ENCODE measurements at places on chromosomes 7 and 10.

GRCh38 chr10:12847361-12847975 lies 154.0 kb downstream of the CCDC3 start:
- DNase-seq: no peak

GRCh38 chr10:32851301-32851700 lies 106.7 kb downstream of the ITGB1 start:
- no peak for DNase-seq

- DNase-seq: no peak
Measured at GRCh38 chr10:78211561-78212051, 177.9 kb downstream of the RPS24 start.

DNA sequence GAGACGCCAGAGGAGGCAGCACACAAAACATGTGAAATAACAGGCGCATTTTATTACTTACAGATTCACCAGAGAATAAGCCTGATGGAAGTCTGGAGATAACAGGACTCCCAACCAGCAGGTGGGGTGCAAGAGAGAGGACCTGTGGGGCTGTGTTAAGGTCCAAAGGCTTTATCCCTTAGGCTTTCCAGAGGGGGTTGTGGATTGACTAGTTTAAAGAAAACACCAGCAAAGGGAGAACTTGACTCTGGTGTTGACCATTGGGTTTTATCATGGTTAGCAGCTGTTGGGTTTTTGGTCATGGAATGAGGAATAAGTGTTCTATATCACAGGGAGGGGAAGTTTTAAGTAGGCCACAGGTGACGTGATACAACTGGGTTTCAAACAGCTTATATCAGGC lies 1.6 kb upstream of the CRPPA start:
- DNase-seq: no peak

- DNase-seq: no peak
Measured at GRCh38 chr7:153943457-153943856, 108.7 kb upstream of the DPP6 start.

DNA sequence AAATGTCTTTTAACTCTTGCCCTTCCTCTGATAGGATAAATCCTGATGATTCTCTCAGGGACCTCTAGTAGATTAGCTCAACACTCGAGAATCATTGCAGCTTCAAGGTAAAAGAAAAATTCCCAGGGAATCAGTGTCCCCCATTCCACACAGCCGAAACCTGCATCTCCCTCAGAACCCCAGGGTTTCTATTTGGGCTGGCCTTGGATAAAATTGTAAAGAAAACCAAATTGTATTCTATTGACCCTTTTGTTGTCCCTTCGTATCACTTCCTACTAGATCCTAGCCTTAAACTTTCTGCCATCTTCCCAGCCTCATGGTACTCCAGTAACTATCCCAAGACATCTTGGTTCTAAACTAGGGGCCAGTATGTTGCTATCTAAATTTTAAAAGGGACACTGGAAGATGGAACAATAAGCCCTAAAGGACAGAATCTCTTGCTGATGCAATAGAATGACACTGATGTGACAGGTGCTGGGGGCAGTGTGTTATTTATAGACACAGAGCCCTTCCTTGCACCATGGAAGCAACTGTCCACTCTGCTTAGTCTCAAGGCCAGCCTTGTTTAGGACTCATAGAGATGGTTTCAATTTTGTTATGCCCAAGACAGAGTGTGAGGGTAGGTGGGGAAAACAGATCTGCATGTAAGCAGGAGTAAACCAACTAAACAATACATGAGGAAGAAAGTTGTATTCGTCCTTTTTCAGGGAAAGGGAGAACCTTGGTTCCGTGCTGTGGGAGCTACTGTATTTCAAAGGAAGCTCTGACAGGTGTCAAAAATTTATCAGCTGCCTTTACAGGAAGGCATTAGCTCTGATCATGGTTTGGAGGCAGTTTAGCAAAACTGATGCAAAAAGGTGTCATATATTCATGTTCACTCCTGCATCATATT lies 7.6 kb downstream of the ASB15 start:
- no peak for DNase-seq

DNA sequence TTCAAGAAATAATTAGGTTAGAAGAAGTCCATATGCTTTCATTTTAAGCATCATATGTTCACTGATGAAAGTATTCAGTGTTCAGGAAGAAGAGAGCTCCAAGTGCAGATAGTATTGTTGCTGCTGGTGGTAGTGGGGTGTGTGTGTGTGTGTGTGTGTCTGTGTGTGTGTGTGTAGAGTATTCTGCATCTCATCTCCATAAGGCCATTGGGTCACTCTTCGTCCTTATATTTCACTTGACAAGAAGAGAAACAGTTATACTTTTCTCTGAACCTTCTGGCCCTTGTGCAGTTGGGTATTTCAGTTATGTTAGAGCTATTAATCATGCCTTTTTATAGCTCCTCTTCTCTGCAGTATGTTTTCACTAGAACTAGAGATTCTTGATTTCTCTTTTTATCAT lies 26.2 kb downstream of the ADAM22 start:
- DNase-seq: no peak

DNA sequence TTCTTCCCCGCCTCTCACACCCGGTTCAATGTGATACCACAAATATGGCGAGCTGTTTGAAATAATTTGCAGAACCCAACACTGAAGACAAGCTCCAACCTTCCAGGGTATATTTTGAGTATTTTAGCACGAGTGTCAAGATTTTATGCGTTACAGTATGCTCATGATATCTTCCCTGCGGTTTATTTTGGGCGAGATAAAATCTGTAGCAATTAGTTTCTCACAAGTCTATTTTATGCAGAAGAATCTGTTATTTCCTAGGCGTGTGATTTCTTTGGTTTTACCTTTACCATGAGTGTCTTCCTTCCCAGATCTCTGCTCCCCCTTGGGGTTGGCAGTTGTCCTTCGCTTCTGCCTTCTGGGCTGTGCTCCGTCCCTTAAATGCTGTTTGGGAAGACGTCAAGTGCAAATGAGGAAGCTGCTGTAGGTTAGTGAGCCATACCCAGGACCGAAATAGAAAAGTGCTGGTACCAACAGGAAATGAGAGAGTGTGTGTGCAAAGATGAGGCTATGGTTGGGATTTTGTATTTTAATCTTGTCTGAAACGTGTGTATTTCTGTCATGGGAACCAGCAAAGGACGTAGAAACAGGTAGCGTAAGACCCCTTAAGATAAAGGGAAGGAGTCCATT lies 299.8 kb downstream of the KLF6 start:
- no peak for DNase-seq

DNA sequence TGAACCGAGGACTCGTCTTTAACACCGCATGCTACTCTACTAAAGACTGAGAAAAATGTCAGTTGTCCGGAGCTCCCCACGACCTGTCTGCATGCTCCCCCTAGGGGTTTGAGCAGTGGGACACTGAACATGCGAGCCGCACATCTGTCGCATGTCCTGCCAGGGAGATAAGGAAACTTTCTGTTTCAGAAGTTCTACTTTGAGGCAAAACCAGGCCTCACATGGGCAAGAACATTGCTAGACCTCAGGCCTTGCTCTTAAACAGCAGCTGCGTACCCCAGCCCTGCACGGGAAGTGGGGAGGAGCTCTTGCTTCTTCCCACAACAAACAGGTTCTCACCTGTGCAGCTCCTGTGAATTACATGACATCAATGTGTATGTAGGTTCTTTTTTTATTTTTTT lies 30.3 kb upstream of the HERPUD2 start:
- DNase-seq: peak; percentile 63

DNA sequence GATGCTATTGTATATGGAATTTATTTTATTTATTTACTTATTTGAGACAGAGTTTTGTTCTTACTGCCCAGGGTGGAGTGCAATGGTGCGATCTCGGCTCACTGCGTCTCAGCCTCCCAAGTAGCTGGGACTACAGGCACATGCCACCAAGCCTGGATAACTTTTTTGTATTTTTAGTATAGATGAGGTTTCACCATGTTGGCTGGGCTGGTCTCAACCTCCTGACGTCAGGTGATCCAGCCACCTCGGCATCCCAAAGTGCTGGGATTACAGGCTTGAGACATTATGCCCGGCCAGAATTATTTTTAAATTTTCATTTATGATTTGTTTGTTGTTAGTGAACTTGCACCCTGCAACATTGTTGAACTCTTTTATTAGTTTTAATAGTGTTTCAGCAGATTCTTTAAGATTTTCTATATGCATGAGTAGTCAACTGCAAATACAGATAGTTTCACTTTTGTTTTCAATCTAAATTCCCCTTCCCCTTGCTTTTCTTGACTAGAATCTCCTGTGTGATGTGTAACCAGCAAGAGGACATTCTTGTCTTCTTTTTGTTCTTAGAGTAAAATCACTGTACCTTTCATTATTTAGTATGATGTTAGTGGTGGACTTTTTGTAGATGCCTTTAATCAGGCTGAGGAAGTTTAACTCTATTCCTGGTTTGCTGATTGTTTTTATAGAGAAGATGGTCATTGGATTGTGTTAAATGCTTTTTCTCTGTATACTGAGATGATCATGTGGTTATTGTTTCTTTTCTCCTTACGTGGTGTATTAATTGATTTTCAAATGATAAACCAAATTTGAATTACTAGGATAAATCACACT lies 27.8 kb downstream of the ZNF33A start:
- no peak for DNase-seq

DNA sequence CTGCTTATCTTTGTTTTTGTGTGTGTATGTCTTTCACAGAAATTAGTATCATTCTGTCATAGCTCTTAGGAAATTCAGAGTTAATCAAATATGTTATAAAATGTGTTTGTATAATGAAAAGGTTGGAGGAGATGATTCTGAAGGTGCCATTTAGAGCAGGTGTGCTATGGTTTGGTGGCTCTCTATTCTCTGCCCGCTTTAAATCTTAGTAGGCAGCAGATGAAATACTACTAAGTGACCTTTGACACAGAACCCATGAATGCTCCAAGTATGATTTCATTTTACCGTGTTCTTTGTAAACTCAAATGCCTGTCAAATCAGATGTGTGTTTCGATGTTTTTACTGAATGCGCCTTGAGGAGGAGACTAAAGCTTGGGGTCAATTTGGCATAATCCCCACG lies 24.5 kb downstream of the ZEB1 start:
- DNase-seq: no peak

GRCh38 chr10:123870260-123870659 lies 21.3 kb downstream of the CPXM2 start:
- no peak for DNase-seq

GRCh38 chr10:59895629-59896116 lies 10.7 kb downstream of the CCDC6 start:
- no peak for DNase-seq

DNA sequence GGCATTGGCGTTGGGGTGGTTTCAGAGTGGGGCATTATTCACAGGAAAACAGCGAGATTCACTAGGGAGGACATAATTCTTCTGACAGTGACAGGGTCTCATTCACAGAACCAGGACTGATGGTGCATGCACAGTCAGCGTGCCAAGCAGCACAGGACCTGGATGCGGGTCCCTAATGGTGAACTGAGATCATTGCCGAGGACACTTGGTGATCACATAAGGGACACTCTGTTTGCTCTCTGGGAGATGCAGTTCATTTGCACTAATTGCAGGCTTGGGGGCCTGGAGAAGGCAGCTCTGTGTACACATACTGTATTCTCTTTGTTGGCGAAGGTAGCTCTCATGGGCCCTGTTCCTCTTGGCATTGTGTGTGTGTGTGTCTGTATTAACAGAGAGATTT lies 716.1 kb downstream of the PHTF2 start:
- no peak for DNase-seq

- DNase-seq: no peak
Measured at GRCh38 chr10:121322046-121322445, 276.2 kb downstream of the FGFR2 start.

- no peak for DNase-seq
Measured at GRCh38 chr10:93716766-93717165, 14.4 kb upstream of the FRA10AC1 start.

DNA sequence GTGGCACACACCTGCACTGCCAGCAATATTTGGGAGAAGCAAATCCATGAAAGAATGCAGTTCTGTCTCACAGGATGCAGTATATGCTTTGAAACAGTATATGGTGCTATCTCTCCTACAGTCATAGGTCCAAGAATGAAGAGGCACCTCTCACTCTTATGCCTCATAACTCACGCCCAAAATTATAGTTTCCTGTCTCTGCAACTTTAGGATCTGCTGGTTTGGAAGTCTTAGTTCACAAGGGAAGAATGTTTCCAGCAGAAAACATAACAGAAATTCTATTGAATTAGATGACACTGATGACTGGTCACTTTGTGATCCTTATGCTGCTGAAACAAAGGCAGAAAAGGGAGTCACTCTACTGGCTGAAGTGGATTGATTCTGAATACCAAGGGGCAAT lies 5.7 kb downstream of the C10orf67 start:
- no peak for DNase-seq

DNA sequence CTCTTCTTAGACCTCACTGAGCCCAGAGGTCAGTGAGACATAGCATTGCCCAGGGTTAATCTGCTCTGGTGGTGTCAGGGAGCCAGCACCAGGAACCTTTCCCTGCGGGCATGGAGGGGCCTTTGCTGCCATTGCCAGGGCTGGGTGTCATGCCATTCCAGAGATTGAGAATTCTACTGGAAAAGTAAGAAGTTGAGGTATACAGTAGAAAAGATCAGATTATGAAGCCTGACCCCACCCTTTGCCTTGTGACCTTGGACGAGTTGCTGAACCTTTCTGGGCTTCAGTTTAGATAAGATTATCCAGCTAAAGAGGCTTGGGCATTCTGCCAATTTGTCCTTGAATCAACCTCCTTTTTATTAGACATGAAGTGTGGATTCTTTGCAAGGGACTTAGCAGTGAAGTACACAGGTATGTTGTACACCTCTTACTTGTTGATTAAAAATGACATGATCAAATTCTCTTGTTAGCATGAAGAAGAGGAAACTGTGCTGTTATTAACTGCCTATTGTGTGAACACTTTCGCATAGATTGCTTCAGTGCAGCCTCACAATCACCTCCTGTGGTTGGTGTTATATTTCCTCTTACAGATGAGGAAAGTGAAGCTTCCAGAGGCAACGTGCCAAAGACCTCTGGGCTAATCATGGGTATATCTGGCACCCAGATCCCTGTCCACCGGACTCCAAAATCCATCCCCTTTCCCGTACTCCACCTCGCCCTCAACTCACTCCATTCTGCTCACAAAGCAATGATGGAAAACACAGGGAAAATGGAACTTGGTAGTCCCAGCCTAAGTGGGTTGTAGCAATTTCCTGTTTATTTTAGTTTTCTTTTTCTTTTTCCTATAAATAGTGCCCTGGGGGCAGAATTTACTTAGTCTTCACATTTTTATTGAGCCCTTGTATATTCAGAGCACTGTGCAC lies 151.3 kb downstream of the CAMK1D start:
- DNase-seq: no peak

DNA sequence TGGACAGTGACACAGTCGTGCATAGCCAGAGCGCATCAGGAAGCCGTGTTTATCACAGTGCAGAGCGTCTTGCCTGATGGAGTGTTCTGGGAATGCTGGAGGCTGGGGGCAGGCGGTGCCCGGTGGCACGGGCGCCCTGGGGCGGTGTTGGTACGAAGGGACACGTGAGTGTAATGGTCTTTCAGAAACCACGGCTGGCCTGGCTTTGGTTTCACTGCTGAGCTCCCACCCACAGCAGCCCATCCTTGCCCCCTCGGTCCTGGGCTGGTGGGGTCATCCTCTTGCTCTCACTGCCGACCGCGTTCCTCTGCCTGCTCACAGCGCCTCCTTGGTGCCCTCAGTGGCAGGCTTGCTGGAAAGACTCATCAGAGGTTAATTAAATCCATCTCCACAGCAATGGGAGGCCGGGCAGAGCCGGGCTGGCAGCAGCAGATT lies 50.6 kb downstream of the NKX6-2 start:
- no peak for DNase-seq
